ENCODE measurements at places on chromosomes 1 and 21.

DNA sequence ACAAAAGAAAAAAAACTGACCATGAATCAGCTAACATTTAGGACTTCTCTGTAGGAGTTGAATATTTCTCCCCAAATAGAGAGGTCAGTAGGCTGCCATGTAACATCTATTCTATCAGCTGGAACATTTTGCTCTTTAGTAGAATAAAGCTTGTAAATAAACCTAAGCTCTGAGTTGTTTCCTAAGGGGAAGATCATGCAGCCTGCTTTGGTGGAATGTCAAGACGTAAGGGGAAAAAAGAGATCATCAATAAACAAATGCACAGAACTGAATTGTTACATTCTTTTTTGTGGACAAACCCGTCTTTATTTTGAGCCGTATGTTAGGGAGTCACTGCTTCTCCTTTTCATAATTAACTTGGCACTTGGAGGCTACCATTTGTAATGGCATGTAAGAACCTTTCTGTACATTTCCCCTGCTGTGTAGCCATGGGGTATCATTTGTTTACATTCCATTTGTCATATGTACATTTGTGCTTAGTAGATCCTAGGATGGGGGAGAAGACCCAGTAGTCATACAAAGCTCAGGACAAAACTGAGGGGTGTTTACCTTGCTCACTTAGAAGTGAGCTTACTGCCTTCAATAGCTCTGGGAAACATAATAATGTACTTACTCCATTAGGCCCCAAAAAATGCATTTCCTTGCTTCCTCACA lies 10.8 kb upstream of the PALMD start:
- no peak for DNase-seq

GRCh38 chr1:116502671-116503314 lies 68.0 kb downstream of the CD58 start:
- no peak for DNase-seq

DNA sequence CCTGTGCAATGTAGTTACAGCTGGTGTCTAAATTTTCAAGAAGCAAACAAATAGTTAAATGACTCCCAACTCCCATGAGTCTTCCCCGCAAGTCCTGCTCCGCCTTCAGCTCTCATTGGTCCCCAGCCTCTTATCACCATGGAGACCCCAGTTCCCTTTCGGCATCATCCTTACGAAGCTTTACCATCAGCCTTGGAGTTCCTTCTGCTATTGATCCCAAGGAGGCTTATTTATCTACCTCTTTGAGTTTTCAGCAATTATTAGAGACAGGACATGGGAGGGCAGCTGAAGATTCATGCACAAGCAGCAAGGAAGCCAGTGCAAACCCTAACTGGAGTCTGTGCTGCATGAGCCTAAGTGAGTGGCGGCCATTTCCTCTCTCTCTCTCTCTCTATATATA lies 12.3 kb downstream of the KCNA2 start:
- no peak for DNase-seq

- no peak for DNase-seq
Observed at GRCh38 chr1:32487182-32487581, 22.3 kb downstream of the ZBTB8B start.

- no peak for DNase-seq
Observed at GRCh38 chr1:92480200-92480812, 6.4 kb downstream of the GFI1 start.

All from activated CD4-positive, alpha-beta T cell treated with anti-CD3 and anti-CD28 coated beads for 4 hours (primary cell).